ENCODE measurements at places on chromosomes 13 and 19.

DNA sequence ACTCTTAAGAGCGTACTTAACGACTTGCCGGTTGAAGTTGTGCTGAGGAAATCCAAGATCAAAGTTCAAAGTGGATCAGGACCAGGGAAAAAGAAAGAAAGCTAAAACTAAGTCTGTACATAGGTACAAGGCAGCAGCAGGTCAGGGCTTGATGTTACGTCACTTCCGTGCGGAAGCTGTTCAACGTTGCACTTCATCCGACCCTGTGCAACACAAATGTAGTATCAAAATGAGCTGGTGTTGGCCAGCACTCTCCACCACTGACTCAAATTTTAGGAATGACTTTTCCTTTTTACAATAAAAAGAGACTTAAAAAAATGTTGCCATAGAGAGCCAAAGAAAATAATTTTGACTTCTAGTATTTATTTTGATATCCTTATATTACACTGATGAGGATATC, 1315.4 kb downstream of the EFNB2 start:
- no peak for DNase-seq

- DNase-seq = no peak
These were observed 60.2 kb upstream of the RFC3 start for GRCh38 chr13:33757713-33758112.

GRCh38 chr13:76944456-76944855, 3.9 kb upstream of the ACOD1 start:
- DNase-seq = no peak

DNA sequence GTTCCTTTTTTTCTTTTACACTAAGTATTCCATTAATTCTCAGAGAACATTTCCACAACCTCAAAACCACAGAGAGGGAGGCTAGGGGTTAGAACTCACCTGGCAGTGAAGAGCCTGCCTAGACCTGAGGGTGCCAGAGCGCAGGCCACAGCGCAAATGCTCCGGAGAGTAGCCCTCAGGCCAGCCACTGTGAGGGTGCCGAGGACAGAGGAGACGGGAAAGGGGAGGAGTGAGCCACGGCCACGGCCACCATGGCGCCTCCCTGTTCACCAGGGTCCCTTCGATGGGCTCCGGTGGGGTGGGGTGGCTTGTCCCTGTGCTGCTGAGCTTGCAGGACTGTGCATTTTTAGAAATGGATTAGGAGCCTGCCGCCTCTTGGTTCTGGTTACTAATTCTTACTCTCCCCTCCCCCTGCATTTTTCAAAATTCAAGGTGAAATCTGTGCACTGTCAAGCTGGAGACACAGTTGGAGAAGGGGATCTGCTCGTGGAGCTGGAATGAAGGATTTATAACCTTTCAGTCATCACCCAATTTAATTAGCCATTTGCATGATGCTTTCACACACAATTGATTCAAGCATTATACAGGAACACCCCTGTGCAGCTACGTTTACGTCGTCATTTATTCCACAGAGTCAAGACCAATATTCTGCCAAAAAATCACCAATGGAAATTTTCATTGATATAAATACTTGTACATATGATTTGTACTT, 58.8 kb downstream of the GGACT start:
- no peak for DNase-seq

DNA sequence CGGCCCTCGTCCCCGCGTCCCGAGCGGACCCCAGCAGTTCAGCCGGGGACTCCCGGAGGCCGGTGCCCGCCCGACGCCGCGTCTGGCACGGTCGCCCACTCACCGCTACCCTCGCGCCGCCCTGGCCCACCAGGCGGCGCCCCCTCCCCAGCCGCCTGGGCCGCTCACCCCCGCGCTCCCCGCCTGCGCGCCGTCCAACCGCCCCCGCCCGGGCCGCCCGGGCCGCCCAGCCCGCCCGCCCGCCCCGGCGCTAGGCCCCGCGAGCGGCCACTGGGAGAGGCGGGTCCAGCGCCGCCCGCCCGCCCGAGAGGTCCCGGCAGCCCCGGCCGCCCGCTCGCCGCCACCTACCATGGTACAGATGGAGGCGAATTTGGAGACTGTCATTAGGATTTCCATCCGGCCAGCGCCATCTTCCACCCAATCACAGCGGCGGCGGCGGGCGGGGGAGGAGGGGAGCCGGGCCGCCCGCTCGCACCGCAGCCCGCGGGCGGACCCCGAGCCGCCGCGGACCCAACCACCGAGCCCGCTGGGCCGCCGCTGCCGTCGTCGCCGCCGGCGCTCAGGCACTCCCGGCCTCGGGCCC, at the start of gene USP12:
Gene USP12, minus strand, starts transcription at position 568 of the 583 bp plus-strand sequence. Its CDS starts 172 bp downstream, at position 396.
- DNase-seq = no peak

All from activated CD8-positive, alpha-beta T cell treated with anti-CD3 and anti-CD28 coated beads, Interleukin-2, amount 10 ng/mL, durations not matched to agents 7 days and 5 days (primary cell).